Stimulated activated CD8-positive, alpha-beta memory T cell treated with anti-CD3 and anti-CD28 coated beads, Interleukin-7, amount 100 ng/mL, for 1 hour (primary cell): ENCODE measurements at places on chromosomes 16 and 17.

DNA sequence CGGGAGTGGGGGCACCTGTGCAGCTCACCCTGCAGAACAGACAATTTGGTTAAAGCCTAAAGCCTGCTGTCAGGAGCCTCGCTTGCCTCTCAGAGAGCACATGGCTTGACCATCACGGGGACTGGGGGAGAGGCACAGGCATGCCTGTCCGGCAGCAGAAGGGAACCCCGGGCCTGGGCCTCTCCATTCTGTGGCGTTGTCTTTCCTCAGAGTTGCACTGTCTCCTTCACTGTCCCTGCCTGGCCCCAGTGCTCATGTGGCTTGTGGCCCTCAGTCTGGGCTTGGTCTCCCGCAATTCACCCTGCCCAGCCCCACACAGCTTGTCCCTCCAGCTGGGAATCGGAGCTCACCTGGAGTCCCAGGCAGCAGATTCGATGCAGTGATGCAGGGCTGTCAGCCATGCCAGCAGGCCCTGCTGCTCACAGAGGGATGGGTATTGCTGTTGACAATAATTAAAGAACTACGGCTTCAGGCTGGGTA lies 189.9 kb downstream of the SEC14L1 start:
- DNase-seq: no peak

DNA sequence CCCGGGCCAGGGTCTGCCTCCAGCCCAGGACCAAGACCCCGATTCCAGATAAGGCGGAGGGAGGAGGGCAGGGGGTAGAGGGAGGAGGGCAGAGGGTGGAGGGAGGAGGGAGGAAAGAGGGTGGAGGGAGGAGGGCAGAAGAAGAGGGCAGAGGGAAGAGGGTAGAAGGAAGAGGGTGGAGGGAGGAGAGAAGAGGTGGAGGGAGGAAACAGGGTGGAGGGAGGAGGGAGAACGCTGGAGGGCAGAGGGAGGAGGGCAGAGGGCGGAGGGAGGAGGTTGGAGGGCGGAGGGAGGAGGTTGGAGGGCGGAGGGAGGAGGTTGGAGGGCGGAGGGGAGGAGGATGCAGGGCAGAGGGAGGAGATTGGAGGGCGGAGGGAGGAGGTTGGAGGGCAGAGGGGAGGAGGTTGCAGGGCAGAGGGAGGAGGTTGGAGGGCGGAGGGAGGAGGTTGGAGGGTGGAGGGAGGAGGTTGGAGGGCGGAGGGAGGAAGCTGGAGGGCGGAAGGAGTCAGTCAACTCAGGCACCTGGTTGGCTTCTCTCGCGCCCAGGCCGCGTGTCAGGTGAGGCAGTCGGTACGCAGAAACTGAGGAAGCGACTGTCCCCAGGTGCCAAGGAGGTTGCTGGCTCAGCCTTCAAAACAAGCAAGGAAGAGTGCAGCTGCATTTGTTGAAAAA lies 65.2 kb downstream of the KLHDC4 start:
- no peak for DNase-seq

DNA sequence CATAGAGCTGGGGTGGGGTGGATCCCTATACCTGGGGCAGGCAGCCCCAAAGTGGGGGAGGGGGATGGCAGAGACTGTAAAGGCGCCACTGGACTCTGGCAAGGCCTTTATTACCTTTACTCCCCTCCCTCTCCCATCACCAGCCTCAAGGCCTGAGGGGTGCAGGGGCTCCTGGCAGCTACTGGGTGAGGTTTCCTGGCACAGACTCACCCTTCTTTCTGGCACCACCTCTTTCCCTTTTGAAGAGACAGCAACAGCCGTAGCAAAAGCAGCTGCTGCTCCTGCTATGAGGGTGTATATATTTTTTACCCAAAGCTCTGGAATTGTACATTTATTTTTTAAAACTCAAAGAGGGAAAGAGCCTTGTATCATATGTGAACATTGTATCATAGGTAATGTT lies 17.6 kb downstream of the RAPGEFL1 start:
- no peak for DNase-seq

DNA sequence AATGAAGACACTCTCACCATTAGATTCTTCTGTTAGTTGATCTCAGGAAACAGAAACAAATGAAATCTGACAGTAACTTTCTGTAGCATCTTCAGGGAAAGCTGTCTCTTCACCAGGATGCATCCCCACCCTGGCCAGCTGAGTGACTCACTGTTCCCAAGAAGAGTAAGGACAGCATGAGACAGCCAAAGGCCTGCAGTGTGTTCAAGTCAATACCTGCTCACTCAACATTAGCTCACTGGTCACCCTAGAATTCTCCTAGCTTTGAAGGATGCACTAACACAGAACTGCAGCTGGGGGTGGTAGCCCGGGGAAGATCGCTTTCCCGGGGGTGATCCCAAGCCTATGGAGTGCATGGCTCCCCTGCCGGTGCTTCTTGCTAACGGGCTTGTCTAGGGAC lies 28.2 kb upstream of the CLEC18B start:
- no peak for DNase-seq

DNA sequence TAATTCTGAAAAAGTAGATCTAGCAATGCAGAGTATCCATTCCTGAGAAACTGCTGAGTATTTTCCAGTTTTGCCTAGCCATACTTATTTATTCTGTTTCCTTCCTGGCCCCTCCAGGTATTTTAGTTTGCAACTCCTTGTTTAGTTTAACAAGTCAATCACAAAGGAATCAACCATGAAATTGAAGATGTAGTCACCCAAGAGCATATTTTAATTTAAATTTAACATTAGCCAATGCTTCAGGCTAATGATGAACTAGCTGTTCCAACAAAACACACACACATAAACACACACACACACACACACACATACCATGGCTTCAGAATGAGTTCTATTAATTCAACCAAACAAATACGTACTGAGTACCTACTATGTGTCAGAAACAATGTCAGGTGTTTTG lies 332.8 kb upstream of the ERCC4 start:
- no peak for DNase-seq

GRCh38 chr17:66016231-66016630 lies 175.7 kb downstream of the CEP112 start:
- DNase-seq: no peak

DNA sequence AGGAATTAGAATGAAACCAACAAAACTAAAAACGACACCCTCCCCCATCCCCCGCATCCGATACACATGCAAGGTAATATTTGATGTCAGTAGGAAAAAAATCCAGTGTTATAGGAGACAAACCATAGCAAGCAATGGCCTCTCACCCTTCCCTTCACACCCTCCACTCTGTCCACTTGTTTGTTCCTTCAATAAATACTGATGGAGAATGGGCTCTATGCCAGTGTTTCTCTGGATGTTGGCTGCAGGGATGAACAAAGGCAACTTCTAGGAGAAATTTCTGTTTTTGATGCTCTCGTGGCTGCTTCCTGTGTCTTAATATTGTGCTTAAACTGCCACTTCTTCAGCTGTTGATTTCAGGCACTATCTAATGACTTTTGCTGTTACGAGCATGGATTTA lies 98.8 kb downstream of the WWOX start:
- no peak for DNase-seq

DNA sequence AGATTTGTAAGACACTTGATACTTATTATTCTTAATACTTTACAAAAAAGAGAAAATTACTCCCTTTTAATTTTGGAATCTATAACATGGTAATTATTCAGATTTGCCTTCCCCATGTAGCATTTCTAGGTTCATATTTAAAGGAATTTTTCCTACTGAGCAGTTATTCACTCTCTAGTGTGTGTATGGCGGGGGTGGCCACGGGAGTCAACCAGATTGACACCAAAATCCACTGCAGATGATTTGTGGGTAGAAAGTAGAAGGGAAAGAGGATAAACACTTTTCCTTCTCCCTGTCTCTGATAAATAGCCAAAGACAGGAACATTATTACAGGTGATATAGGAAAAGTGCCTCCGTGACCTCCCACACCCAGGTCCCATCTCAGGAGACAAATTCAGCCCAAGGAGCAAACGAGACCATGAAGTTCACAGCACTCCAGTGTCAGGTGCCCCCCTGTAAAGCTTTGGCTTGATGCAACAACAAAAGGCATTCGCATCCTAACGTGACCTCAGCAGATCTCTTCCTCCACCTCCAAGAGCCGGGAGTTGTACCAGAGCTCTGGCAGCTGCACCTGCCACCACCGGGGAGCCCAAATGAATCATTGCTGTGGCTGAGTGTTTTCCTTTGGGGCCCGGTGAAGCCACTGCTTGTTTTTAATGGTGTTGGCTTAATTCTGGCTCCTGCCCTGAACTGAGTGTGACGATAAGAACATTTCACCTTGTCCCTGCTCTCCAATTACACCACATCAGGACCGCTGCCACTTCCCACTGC lies 92.7 kb upstream of the NOL11 start:
- no peak for DNase-seq

DNA sequence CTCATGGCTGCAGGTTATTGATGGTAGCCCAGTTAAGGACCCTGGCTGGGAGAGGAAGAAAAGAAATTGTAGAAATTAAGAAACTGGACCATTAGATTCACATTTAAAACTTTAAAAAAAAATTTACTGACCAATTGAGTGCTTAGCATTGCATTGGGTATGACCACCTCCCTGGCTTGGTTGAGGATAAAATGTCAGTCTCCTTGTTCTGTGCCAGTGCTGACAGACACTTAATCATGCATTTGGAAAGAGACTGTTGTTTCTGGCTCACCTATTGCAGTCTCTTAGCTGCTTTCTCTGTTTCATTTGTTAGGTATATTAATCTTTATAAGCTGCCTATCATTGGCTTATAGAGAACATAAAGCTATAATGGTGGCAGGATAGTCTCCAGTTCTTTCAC lies 1.7 kb downstream of the MYH1 start:
- DNase-seq: no peak

DNA sequence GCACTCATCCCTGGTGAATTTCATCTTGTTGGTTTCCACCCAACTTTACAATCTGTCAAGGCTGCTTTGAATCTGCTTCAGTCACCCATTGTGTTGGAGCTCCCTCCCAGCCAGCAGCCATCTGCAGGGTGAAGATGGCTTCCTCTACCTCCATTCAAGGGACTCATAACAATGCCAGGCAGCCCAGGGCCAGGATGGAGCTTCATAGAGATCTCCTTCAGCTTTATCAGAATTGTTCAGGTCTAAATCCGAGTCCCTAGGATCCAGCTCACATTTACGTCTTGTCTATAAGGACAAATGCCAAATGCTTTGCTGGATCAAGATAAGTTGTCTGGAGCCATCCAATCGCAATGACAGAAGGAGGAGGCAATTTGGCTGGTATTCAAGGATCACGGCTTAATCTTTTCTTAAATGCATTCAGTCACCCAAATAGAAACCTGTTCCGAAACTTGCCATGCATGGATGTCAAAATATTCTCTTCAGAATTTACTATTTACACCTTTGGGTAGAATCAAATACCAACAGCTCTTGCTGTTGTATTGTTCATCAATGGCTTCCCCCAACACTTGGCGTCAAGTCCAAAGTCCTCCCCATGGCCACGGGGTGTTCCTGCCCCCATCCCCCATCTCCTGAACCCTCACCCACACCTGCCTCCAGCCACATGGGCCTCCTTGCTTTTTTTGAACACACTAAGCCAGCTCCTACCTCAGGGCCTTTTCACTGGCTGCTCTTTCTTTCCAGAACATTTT lies 3.8 kb upstream of the FAM171A2 start:
- no peak for DNase-seq

DNA sequence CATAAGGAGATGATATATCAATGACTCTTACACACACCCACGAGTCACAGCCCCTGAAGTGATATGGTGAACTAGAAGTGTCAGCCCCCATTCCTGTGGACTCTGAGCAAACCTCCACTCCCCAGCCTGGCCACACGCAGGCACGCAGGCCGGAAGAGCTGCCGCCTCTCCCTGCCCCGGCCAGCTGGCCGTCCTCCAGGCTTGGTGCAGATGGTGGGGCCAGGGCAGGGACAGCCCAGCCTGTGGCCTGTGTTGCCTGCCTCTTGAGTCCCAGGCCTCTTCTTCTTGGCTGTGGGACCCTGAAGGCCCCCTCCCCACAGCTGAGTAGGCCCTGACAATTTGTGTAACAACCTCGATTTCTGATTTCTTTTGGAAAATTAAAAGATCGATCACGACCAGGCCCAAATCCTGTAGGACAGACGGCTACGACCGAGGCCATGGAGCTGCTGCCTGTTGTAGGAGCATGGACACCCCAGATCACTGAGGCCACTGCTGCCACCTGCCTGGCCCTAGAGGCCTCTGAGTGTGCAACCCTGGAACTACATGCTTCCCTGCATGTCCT lies 10.0 kb upstream of the MPRIP start:
- no peak for DNase-seq

DNA sequence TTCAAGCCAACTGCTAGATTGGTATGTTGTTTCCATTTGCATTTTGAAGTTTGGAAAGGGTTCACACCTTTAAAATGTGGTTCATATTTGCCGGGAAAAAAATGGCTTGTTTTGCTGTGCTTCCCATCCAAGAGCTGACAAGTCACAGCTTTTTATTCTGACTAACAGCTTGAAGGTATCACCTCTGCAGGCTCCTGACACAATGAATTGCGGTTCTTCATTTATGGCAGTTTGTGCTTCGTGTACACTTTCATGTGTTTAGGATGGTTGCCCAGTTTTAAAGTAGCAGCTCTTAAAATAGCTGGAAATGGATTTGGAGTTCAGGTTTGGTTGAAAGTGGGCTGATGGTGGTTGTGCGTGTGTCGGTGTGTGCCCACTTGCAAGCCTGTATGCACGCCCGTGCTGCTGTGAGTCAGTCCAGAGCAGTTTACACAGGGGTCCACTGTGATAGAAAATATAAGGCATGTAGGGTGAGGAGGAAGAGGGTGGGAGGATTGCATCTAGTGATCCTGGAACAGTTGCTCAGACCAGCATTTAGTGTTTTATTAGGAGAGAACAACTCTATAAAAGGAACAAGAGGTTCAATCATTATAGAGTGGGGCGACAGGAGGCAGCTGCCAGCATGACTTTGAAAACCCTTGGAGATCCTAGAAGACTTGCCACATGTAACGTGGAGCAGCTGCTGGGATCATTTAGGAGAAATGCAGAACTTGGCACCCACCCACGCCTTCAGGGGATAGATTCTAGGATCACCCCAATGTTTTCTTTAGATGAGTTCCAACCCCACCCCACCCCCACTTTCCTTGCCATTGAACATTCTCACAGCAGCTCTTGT lies 108.0 kb upstream of the TBX2 start:
- no peak for DNase-seq

- DNase-seq: no peak
Measured at GRCh38 chr16:49620158-49620868, 235.6 kb downstream of the ZNF423 start.

DNA sequence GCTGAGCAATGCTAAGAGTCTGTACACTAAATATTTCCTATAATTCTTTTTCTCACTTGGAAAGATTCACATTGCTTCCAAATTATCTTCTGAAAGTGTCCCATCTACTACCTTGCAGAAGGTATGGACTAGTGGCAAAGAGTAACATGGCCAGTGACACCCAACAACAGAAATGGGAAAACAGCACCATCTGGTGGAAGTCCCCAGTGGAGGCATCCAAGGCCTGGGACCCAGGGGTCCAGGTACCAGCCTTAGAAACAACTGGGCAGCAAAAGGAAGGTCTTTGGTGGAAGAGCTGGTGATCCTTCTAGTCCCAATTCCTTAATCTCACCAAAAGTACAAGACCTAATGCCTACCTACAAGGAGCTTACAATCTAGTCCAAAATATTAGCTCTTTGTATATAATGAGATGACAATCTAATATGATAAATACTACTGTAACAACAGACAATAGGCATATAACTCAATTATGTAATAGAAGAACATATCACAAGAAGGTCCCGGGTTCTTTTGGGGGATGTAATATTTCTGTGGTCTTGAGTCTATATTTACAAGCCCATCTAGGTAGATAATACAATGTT lies 55.3 kb downstream of the SKAP1 start:
- no peak for DNase-seq
